ENCODE measurements at places on chromosomes 7 and 10.

- peak; percentile 35 for DNase-seq
These were observed 141.4 kb downstream of the VTI1A start for GRCh38 chr10:112588225-112588990.

GRCh38 chr10:128859738-128860386 is 607.2 kb upstream of the MGMT start:
- peak; percentile 45 for DNase-seq

DNA sequence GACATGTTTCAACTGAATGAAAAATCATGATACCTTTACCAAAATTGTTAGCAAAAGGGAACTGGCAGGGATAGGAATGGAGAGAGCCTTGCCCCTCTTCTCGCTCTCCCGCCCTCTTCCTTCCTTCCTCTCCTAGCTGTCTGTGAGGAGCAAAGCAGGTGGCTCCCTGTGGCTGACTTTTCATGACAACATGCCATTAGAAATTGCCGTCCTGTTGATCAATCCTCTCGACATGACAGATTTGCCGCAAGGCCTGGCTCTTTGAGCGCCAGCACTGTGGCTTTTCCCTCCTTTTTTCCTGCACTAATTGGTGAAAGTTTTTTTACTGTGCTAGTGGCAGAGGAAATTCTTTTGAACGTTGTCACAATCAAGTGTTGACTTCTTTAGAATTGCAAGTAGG is 171.1 kb downstream of the TCF7L2 start:
- no peak for DNase-seq

- no peak for DNase-seq
These were observed 58.6 kb downstream of the R3HCC1L start for GRCh38 chr10:98193037-98193436.

- DNase-seq: no peak
These were observed 148.2 kb downstream of the PRKAG2 start for GRCh38 chr7:151728746-151729145.

DNA sequence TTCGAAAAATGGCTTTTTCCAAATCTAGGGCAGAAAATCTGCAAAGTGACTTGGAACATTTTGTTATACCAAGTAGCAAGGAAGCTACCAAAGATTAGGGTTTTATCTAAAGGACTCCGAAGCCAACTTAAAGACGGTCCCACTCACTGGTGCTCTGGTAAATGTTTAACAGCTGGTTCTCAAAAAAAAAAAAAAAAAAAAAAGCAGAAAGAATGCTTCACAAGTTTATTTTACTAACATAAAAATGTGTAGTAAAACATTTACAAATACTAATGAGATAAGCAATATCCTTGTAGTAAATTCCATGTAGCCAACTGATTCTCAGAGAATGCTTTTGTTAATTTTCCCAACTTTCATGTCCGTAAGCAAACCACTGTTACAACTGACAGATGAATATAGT is 38.4 kb downstream of the TAF3 start:
- DNase-seq: no peak

DNA sequence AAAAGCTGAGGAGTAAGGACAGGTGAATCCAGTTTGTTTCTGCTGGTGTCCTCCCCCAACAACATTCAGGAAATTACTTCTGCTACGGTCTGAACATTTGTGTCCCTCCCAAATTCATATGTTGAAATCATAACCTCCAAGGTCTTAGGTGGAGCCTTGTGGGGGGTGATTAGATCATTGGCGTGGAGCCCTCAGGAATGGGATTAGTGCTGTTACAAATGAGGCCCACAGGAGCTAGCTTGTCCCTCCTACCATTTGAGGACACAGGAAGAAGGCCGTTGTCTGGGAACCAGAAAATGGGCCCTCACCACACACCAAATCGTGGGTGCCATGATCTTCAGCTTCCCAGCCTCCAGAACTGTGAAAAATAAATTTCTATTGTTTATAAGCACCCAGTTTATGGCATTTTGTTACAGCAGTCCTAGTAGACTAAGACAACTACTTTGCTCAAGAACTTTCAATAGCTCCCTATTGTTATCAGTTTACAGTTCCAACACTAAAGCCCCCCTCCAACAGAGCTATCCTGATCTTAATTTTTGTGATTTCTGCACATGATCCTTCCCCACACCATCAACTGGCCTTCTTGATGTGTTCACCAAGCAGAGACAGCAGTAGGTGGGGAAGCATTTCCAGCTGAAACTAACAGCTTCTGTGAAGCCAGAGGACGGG is 2.1 kb upstream of the LRMDA start:
- no peak for DNase-seq

DNA sequence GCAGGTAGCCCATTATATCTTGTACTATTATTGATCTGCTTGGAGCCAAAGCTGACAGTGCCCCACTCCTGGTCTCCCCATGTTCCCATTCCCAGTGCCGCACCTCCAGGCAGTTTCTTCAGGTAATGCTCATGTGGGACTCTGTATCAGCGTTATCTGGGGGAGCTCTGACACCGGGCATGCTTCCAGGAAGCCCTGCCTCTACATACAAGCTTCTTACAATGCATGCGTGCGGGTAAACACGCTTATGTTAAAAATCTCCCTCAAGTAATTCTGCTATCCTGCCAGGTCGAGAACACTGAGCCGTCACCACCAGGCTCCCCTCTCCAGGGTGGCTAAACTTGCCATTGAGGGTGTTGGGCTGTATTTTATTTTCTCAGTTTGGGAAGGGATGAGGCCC is 61.6 kb upstream of the LBX1 start:
- no peak for DNase-seq

DNA sequence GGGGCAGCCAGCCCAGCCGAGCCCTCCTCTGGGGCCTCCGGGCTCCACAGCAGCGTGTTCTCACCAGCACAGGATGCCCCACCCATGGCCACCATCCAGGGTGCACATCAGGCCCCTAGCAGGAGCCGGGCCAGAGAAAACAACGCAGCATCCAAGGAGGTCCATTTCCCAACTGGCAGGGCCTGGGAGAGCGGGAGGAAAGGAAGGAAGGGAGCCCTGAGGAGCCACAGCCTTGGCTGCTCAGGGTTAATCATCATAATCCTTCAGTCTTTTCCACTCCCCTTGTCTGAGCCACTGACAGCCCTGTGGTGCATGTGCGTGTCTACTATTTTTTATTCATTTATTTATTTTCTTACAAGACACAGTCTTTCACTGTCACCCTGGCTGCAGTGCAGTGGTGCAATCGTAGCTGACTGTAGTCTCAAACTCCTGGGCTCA is 3.6 kb downstream of the PLAC9 start:
- DNase-seq: peak; percentile 83

GRCh38 chr10:70956029-70956759 is 67.8 kb upstream of the PCBD1 start:
- DNase-seq: no peak

DNA sequence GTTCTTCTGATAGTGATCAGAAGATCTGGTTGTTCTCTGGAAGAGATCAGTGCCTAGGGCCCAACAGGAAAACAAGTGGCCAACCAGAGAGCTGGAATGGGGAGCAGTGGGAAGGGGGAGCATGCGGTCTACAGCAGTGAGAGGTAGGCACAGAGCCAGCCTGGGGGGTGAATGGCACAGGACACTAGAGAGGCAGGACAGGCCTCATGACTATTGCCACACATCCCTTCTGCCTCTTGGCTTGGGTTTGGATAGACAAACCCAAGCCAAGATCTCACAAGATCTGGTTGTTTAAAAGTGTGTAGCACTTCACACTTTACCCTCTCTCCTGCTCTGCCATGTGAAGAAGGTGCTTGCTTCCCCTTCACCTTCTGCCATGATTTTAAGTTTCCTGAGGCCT is 224.4 kb downstream of the ARHGAP12 start:
- no peak for DNase-seq

DNA sequence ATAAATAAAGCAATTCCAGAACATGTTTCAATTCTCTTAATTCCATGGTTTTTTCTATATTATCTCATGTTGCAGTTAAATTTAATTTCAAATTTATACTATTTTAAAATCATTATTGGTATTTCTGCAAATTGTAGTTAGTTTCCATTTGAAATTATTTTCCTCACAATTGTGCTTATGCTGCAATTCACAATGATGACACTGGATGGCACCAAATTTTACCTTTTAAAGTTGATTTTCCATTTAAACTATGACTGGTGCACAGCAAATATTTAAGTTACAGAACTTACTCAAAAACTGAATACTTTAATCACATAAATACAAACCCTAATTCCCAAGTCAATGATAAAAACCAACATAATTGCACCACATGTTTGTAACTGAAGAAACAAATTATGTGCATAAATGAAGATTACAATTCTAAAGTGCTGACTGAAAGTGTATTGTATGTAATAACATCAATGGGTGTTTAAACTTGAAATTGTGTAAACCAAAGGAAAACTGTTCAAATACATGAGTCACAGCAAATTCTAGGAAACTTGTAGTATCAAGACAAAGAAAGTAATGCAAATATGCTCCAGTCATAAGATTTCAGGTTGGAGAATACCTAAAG is 75.3 kb upstream of the AASS start:
- peak; percentile 51 for DNase-seq

DNA sequence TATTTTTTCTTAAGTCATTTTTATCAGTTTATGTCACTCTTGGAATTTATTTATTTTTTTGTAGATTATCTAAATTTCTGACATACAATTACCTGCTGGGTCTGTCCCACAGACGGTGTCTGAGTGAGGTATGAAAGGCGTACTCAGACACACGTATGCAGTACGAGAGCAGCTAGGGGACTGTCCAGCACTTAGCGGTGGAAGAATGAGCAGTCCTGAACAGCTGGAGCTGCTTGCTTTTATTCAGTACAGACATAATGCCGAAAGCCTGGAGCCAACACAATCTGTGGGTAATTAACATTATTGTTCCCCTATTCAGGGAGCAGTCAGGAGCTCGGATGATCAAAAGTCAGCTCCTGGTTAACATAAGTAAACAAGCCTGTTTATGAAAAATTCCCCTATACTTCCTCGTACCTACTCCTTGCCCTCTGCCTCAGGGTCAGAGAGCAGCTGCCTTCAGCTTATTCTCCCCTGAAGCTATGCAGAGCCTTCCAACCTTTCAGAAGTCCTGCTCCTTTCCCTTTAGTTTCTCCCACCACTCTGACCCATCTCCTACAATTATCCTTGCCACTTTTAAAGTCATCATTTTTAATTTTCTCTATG is 488.0 kb upstream of the POM121L12 start:
- DNase-seq: no peak

- no peak for DNase-seq
These were observed 73.0 kb upstream of the ADRB1 start for GRCh38 chr10:113970641-113971040.

DNA sequence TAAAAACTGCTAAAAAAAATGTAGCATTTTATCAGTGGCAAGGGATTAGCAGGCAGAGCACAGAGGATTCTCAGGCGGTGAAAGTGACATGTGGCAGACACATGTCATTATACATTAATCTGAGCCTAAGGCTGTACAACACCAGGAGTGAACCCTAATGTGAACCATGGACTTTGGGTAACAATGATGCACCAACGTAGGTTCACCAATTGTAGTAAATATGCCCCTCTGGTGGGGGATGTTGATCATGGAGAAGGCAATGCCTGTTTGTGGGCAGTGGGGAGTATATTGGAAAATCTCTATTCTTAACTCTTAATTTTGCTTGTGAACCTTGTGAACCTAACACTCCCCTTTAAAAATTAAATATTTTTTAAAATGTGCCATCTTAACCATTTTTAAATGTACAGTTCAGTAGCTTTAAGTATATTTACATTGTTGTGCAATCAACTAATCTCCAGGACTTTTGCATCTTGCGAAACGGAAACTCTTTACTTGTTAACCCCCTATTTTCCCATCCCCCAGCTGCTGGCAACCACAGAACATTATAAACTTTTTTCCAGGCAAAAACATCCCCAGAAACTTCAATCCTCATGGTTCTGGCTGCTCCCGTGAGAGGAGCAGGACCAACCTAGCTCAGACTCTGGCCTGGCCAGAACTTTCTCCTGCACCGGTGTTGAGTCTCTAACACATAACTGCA is 29.9 kb downstream of the LRRC20 start:
- no peak for DNase-seq

- DNase-seq: no peak
These were observed 6.2 kb upstream of the STARD3NL start for GRCh38 chr7:38171623-38172391.

- no peak for DNase-seq
These were observed 21.0 kb downstream of the IL15RA start for GRCh38 chr10:5956146-5956936.

DNA sequence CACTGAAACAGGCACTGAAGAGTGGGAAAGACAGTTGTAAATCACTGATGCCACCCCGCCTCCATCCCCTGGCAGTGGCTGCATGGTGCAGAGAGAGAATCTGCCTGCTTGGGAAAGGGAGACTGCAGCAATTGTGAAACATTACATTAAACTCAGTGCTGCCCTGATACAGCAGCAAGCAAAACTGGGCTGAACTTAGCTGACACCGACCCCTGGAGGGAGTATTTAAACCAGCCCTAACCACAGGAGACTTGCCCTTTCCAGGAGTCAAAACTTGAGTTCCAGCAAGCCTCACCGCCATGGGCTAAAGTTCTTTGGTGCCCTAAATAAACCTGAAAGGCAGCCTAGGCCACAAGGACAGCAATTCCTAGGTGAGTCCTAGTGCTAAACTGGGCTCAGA is 109.4 kb upstream of the PLPP4 start:
- no peak for DNase-seq

DNA sequence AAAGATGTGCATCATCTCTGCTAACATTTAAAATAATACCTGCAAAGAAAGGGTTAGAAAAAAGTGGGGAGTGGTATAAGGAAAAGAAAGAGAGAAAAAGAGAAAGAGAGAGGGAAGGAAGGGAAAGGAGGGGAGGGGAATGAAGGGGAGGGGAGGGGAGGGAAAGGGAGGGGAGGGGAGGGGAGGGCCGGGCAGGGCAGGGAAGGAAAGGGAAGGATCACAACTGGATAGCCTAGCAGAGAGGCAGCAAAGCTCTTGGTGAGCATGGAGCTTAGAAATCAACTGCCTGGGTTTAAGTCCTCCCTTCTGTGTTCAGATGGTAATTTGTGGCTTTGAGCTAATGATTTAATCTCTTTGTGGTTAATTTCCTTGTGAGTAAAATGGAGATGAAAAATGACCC is 5.4 kb upstream of the FAM237B start:
- DNase-seq: no peak

DNA sequence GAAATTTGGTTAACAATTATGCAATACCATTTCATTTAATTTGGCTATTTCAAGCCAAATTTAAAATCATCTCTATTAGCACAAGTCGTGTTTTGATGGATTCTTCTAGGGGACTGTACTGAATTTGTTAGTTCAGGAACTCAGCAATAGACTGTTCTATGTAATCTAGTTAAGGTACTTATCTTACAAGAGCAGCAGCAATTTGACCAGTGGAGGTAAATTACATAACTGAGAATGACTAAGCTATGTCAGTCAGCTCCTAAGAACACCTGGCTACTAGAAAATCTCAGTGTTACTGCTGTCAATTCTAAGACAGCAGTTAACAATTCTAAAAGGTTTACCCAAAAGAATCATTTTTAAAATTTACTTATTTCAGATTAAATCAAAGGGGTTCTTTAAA is 513.9 kb upstream of the ZWINT start:
- DNase-seq: no peak

DNA sequence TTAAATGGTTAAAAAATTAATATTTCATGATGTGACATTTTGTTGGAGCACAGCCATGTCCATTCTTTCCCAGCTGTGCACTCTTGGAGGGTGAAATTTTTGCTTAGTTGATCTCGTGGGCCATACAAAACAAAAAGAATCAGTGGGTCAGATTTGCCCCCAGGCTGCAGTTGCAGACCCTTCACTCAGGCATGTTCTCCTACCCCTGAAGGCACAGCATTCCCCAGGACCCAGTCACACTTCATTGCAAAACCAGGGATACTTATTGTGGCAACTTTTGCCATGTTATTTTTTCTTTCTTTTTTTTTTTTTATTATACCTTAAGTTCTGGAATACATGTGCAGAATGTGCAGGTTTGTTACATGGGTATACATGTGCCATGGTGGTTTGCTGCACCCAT is 6.0 kb downstream of the TAS2R40 start:
- no peak for DNase-seq
